ENCODE measurements at places on chromosomes 2 and 18. TPM values are rescaled to one million over a fixed set of nuclear protein-coding genes. Genes with fewer than 3 reads are reported as not detected.

- no peak overlapping the region for H3K27ac ChIP-seq
- H3K36me3 ChIP-seq, result no peaks in the 10 kb centered on the region
- H3K4me3 ChIP-seq, result no peak overlapping the region
- no peaks in the 10 kb centered on the region for H3K4me1 ChIP-seq
Observed at GRCh38 chr2:114160263-114160981, 270.5 kb downstream of the ACTR3 start.

DNA sequence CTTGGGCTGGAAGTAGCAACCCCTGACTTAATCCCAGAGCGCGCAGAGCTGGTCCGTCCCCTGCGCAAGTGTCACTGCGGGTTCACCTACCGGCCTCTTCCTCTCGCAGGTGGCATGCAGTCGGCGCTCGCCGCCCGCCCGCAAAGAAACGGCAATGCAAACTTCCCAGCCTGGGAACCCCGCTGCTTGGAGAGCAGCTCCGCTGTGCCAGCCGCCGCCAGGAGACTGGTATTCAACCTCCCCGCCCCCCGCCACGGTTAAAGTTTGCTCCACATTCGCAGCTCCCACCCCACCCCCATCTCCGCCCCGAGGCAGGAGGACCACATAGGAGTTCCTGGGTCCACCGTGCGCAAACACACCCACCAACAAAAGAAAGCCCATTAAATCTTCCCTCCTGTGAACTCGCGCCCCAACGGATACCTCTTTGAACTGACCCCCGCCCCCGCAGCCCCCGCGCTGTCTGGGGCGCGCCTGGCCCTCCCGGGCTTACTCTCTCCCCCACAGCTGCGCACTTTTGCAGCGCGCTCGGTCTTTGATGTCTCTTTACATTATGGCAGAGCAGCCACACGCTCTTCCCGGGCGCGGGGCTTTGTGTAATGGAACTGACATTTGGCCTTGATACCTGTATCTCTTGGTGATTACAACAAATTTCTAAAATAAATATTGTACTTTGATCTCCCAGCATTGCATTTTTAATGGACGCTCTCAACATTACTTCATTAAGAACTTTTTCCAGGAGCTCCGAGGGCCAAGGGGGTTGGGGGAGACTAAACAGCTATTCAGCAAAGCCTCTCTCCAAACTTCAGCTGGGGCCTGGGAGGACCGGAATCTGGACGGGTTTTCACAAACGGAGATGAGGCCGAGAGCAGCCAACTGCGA is 3.1 kb upstream of the SP5 start:
- no peaks in the 10 kb centered on the region for H3K36me3 ChIP-seq
- peak; percentile 34 for DNase-seq
- H3K4me1 ChIP-seq, result peaks cover 36% of the 10 kb centered on the region
- peaks cover 27% of the 10 kb centered on the region for H3K27me3 ChIP-seq

- H3K36me3 ChIP-seq, result no peaks in the 10 kb centered on the region
- no peak overlapping the region for H3K27ac ChIP-seq
- no peaks in the 10 kb centered on the region for H3K27me3 ChIP-seq
- H3K4me3 ChIP-seq, result no peak overlapping the region
- DNase-seq, result no peak
Observed at GRCh38 chr18:54239601-54240000, 15.1 kb upstream of the MBD2 start.

- no peaks in the 10 kb centered on the region for H3K36me3 ChIP-seq
- DNase-seq, result no peak
- no peaks in the 10 kb centered on the region for H3K27me3 ChIP-seq
- no peak overlapping the region for H3K27ac ChIP-seq
- H3K4me1 ChIP-seq, result no peaks in the 10 kb centered on the region
- no peak overlapping the region for H3K4me3 ChIP-seq
Observed at GRCh38 chr2:48221846-48222516, 308.0 kb upstream of the STON1 start.

DNA sequence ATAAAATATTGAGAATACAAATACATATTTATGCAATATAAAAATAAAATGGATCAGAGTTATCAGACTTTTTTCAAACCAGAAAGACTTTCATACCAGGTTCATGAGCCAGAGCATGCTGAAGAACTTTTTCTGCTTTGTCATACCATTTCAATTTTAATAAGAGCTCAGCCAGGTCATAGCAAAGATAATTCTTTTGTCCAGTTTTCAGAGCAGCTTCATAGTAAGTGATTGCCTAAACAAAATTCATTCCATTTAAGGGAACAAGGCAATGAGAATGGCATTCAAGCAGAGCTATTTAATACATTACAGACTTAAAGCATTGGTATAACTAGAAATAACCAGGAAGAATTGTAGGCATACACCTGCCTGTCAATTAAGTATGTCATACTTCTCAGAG is 42.3 kb downstream of the TTC21B start:
- peaks cover 2% of the 10 kb centered on the region for H3K36me3 ChIP-seq
- no peak for DNase-seq
- H3K27me3 ChIP-seq, result no peaks in the 10 kb centered on the region
- no peak overlapping the region for H3K27ac ChIP-seq

GRCh38 chr2:164839914-164840457 is 1.6 kb downstream of the COBLL1 start:
- no peak overlapping the region for H3K4me3 ChIP-seq
- H3K27me3 ChIP-seq, result no peaks in the 10 kb centered on the region
- DNase-seq, result no peak
- H3K36me3 ChIP-seq, result no peaks in the 10 kb centered on the region
- H3K27ac ChIP-seq, result peak overlapping the region; percentile 95

DNA sequence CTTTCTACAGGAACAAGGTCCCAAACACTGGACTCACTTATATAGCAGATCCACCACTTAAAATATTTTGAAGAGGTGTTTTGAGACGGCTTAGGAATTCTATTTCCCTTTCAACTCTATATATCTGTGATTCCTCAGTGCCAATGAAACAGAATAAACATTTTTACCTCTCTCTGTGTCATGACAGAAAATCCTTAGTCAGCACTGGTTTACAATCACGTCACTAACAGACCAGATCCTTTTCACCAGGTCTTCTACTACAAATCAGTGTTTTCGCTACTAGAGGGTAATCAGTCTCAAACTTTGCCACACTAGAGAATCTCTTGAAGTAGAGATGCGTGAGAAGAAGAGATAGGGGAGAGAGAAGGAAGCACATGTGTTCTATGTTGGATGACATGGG is 325.6 kb downstream of the SS18 start:
- H3K4me3 ChIP-seq, result no peak overlapping the region
- H3K36me3 ChIP-seq, result no peaks in the 10 kb centered on the region
- DNase-seq, result no peak
- no peak overlapping the region for H3K27ac ChIP-seq
- H3K27me3 ChIP-seq, result peaks cover 3% of the 10 kb centered on the region
- no peaks in the 10 kb centered on the region for H3K4me1 ChIP-seq

- no peak overlapping the region for H3K4me3 ChIP-seq
- H3K27me3 ChIP-seq, result no peaks in the 10 kb centered on the region
- H3K4me1 ChIP-seq, result no peaks in the 10 kb centered on the region
- H3K27ac ChIP-seq, result no peak overlapping the region
- no peaks in the 10 kb centered on the region for H3K36me3 ChIP-seq
- DNase-seq, result no peak
Observed at GRCh38 chr2:20457661-20458630, 11.1 kb downstream of the RHOB start.

DNA sequence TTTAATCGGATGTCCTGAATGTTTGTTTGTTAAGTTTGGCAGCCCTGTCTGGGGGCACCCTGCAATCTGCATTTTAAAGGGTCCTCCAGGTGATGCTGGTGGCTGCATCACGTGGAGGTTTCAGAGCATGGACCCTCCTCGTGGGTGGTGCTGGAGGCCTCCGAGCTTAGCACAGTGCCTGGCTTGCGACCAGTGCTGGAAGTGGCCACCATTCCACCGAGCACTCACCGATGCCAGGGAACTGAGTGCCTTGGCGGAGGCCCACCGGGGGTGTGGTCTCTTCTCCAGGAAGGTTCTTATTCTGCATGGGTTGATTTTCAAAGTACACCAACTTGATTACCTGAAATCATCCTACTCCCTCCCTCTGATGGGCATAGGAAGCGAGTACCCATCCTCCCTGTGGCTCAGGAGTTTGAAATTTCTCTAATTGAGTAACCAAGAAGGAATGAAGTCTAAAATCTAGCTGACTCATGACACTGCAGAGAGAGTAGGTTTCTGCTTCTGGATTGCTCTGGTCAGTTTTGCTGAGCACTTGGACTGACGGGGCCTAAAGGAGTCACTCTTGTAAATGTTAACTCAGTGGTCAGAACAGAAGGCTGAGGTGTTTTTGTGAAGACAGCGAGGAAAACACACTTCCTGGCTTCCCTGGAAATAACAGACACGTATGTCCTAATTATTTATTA is 58.1 kb upstream of the SLC66A3 start:
- no peaks in the 10 kb centered on the region for H3K36me3 ChIP-seq
- no peaks in the 10 kb centered on the region for H3K4me1 ChIP-seq
- no peak for DNase-seq
- no peaks in the 10 kb centered on the region for H3K27me3 ChIP-seq
- H3K27ac ChIP-seq, result no peak overlapping the region
- H3K4me3 ChIP-seq, result no peak overlapping the region

DNA sequence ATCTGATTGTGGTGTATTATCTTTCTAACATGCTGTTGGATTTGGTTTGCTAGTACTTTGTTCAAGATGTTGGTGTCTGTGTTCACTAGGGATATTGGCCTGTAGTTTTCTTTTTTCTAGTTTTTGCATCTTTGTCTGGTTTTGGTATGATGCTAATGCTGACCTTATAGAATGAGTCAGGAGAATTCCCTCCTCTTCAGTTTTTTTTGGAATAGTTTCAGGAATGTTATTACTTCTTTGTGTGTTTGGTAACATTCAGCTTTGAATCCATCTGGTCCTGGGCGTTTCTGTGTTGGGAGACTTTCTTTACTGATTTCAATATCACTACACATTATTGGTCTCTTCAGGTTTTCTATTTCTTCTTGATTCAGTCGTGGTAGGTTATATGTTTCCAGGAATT is 124.2 kb upstream of the EPB41L5 start:
- no peaks in the 10 kb centered on the region for H3K27me3 ChIP-seq
- H3K4me1 ChIP-seq, result no peaks in the 10 kb centered on the region
- peaks cover 6% of the 10 kb centered on the region for H3K36me3 ChIP-seq
- no peak overlapping the region for H3K4me3 ChIP-seq
- no peak overlapping the region for H3K27ac ChIP-seq

C2orf92 gene
- 12.1 TPM for total RNA-seq

PLCL1 gene
- 13.0 TPM for total RNA-seq
